Globus pallidus (tissue), 1 donor: ENCODE measurements at places on chromosomes 12 and 14.

GRCh38 chr14:36518031-36518585 is 1.9 kb downstream of the NKX2-1 start:
- DNase-seq: no peak

- DNase-seq: no peak
Measured at GRCh38 chr12:80162177-80162576, 62.8 kb downstream of the OTOGL start.

GRCh38 chr12:108604208-108604941 is 6.5 kb upstream of the TMEM119 start:
- DNase-seq: no peak

- no peak for DNase-seq
Measured at GRCh38 chr12:61029516-61029915, 1230.7 kb upstream of the USP15 start.

DNA sequence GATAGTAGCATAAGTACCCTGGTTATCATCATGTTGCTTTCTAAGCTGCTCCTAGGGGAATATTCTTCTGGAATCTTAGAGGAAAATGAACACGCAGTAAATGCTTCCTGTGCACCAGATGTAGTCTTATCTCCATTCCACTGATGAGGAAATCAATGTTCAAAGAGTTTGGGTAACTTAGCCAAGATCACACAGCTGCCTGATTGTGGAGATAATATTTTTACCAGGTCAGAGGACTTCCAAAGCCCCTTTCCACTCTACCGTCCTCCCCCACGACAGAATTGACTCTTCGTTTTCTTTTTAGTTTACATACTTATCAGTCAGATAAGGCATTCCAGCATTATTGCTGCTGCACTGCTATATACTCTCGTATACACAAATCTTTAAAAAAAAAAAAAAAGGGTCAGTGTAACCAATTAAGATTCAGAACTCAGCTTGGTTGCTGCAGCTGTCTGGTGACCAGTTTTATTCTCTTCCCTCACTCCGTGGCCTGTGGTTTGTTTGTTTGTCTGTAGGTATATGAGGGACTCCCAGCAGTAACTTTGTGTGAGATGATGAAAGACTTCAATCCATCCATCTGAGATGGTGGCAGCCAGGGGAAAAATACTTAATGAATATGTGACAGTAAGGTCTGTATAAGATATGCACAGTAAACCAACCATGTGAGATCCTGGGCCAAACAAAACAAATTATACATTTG is 110.5 kb downstream of the TGFB3 start:
- no peak for DNase-seq

GRCh38 chr14:70254476-70254961 is 65.8 kb upstream of the SLC8A3 start:
- no peak for DNase-seq

DNA sequence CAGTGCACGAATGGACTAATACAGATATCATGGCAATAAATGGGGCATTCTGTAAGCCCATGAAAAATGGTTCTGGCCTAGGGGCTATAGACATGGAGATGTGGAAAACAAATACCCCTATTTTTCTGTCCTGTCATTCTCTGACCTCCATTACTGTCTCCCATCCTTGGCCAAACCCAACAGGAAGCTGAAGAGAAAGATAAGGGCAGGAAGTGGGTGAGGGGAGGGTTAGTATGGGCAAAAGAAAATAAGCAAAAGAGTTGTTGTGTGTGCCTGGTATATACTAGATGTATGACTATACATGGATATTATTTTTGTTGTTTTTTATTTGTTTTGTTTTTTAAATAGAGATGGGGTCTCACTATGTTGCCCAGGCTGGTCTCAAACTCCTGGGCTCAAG is 339.3 kb downstream of the PCNX1 start:
- no peak for DNase-seq

DNA sequence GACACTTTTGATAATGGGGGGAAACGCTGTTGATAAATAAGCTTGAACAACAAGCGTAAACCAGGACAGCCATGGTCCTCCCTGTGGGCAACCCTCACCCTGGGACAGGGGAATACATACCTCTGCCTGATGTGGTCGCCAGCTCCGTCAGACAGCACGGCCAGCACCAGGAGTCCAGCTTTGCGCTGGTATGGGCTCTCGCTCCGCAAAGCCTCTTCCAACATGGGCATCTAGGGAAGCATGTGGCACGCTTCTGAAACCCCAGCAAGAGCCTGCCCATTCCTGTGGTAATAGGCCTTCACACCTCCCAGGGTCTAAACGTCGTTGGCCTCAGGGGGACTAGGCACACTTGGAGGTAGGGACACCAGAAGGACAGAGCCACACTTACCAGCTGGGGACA is 2.9 kb downstream of the IPO4 start:
- no peak for DNase-seq

DNA sequence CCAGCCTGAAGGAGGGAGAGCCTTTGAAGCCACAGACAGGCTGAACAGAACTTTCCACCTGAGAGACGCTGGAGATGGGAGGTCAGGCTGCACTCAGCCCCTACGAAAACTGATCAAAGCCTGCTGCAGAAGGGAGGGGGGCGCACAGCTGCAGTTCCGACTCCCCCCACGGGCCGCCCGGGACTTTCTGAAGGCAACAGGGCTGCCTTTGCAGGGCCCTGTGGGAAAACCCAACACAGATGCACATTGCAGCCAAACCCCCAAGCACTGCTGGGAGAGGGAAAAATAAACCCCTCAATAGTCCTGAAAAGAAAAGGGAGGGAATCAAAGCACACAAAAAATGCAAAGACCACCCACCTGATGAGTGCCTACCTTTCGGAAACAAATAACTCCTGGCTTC is 290.6 kb downstream of the ZFP36L1 start:
- no peak for DNase-seq

DNA sequence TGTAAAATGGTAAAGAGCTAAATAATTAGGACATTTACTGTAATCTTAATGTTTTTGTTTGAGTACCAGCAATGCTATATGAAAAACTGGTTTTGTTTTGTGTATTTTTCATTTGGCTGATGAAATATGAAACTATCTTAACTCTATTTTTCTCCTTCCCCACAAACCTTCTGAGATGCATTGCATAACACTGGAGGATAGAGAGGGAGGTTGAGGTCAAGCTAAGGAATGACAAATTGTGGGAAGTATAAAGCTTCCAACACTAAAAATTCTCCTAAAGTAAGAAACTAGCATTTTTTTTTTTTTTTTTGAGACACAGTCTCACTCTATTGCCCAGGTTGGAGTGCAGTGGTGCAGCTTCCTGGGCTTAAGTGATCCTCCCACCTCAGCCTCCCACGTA is 31.5 kb upstream of the SRP54 start:
- DNase-seq: no peak
